LHCN-M2 (cell line): ENCODE measurements at places on chromosomes 16 and 17. TPM values are rescaled to one million over a fixed set of nuclear protein-coding genes. Genes with fewer than 3 reads are reported as not detected.

The TNK1 gene
- total RNA-seq, result 0.06 TPM in 1 of 2 replicates, not detected in the other

The GRAPL gene
- not detected in 2 replicates for total RNA-seq

The ATP2C2 gene
- total RNA-seq, result not detected in 2 replicates

The CAPN15 gene
- total RNA-seq, result 66.5 and 71.1 TPM in 2 replicates

The VPS4A gene
- total RNA-seq, result 41.3 and 43.6 TPM in 2 replicates

The ARL6IP1 gene
- total RNA-seq, result 600 and 709 TPM in 2 replicates

The ZNF597 gene
- total RNA-seq, result 1.9 TPM in 2 replicates

The ADAM11 gene
- 0.26 and 0.40 TPM in 2 replicates for total RNA-seq

The AXIN2 gene
- total RNA-seq, result 1.3 and 1.4 TPM in 2 replicates

DNA sequence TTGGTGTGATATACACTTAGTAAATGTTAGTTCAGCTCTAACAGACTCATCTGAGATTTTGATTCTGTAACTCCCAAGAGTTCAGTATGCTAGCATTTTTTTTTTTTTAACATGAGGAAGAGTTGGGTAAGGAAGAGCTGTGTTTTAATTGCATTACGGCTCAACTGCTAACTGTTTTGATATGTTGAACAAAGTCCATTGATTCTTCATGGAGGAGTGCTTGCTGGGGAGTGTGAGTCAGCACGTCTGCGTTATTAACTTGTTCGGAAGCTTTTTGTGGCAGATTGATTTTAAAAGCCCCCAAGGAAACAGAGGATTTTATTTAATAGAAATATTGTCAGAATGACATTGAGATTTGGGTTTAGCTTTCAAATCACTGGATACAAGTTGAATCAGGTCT is 45.8 kb downstream of the PITPNC1 start:
- DNase-seq, result no peak

DNA sequence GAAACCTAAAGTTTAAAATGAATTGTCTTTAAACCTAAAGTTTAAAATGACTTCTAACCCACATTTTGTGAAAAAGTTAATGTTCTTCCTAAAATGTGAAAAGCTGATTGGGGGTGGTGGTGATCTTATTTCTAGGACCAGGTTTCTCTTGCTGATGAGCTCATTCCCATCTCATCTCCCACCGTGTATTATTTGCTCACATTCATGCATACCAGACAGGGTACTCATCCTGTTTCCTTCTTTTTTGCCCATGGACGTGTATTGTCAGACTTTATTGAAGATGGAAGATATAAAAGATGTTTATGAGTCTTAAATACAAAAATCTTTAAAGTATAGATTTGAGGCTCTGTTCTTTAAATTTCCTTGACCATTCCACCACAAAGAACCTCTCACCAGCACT is 70.1 kb upstream of the MPHOSPH6 start:
- no peak for DNase-seq

- DNase-seq, result no peak
Measured at GRCh38 chr16:89607453-89607852, 6.0 kb upstream of the DPEP1 start.

DNA sequence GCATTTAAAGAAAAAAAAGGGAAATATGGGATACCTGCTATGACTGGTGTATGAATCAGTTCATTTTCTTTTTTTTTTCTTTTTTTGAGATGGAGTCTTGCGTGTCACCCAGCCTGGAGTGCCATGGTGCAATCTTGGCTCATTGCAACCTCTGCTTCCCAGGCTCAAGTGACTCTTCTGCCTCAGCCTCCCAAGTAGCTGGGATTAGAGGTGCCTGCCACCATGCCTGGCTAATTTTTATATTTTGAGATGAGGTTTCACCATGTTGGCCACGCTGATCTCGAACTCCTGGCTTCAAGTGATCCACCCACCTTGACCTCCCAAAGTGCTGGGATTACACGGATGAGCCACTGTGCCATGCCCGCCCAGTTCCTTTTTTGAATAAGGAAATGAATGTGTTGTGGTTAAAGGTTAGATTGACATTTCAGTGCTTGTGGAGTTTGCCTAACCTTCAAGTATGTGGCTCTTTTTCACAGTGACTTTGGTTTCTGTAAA is 7.7 kb downstream of the HAPSTR1 start:
- peak; percentile 42 for DNase-seq

- peak; percentile 75 for DNase-seq
Measured at GRCh38 chr17:20922128-20922670, 120.6 kb downstream of the USP22 start.

GRCh38 chr16:50692999-50693781 is at the start of gene NOD2:
TSS of gene NOD2 (plus strand) at chr16:50693606. CDS start at chr16:50699496, 5,890 bp downstream.
- DNase-seq, result no peak

DNA sequence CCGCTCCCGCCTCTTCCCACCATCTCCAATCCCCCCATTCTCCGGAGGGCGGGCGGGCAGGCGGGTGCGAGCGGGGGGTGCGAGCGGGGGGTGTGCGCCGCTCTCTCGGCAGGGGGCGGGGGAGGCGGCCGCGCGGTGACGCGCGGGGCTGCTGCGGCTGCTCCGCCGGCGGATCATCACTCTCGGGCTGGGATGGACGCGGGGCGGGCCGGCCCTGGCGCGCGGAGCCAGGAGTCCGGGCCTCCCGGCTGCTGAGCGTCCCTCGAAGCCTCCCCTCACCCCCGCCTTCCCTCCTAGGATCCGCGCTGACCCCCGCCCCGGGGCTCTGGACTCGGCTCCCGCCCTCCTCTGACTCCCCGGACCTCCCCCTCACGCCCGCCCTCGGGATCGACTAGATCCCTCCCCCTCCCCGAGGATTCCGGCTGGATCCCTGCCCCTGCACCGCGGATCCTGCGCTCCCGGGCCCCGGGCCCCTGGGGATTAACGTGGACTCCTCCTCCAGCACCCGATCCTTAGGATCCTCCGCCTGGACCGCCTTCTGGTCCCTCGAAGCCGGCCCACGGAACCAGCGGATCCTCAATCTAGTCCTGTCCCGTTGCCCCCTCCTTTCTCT is 946 bp upstream of the TMEM256 start:
- peak; percentile 28 for DNase-seq

DNA sequence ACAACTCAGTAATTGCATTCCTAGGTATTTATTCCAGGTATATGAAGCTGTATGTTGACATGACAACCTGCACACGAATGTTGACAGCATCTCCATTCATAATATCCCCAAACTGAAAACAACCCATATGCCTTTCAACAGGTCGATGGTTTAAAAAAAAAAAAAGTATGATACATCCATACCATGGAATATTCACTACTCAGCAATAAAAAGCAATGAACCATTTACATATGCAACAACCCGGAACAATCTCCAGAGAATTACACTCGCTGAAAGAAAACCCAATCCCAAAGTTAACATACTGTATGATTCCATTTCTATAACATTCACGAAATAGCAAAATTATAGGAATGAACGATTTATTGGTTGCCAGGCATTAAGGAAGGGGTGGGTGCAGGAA is 53.3 kb upstream of the DNAH9 start:
- no peak for DNase-seq

GRCh38 chr17:181245-182049 is at the start of gene DOC2B:
TSS of gene DOC2B (minus strand) at chr17:181650. CDS start at chr17:181479, 171 bp downstream.
- DNase-seq, result no peak

- DNase-seq, result no peak
Measured at GRCh38 chr17:60171753-60172079, 21.9 kb downstream of the CA4 start.

- peak; percentile 20 for DNase-seq
Measured at GRCh38 chr17:40727447-40728231, 24.1 kb upstream of the KRT24 start.

GRCh38 chr16:57698812-57699405 is 4.3 kb downstream of the DRC7 start:
- DNase-seq, result no peak
